Osteoblast (primary cell): ENCODE measurements at places on chromosomes 6 and 20. TPM values are rescaled to one million over a fixed set of nuclear protein-coding genes. Genes with fewer than 3 reads are reported as not detected.
A peak's percentile ranks its signal among the peaks of the same experiment; 100 is the strongest.

Gene SNAP91
- 0.59 and 0.72 TPM in 2 replicates for total RNA-seq

Gene TGM2
- 78.2 and 137 TPM in 2 replicates for total RNA-seq

Gene NANP
- total RNA-seq, result 11.2 and 11.8 TPM in 2 replicates

Gene GSTA2
- not detected in 2 replicates for total RNA-seq

Gene OR2B3
- not detected in 2 replicates for total RNA-seq

Gene ZNF391
- total RNA-seq, result 2.5 and 4.1 TPM in 2 replicates

Gene AIF1
- 0.36 TPM in 1 of 2 replicates, not detected in the other for total RNA-seq

Gene PTCHD4
- total RNA-seq, result 6.5 and 9.7 TPM in 2 replicates

Gene CYP24A1
- not detected in 2 replicates for total RNA-seq

Gene FOXC1
- 39.4 and 41.0 TPM in 2 replicates for total RNA-seq

DNA sequence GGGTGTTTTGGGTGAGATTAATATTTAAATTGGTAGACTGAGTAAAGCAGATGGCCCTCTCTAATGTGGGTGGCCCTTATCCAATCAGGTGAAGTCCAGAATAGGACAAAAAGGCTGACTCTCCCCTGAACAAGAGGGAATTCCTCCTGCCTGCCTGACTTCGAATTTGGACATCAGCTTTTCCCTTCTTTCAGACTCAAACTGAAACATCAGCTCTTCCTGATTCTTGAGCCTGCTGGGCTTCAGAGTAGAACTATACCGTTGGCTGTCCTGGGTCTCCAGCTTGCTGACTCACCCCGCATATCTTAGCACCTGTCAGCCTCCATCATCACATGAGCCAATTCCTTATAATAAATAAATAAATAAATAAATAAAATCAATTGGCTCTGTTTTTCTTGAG lies 15.0 kb upstream of the TGM6 start:
- no peak for DNase-seq

DNA sequence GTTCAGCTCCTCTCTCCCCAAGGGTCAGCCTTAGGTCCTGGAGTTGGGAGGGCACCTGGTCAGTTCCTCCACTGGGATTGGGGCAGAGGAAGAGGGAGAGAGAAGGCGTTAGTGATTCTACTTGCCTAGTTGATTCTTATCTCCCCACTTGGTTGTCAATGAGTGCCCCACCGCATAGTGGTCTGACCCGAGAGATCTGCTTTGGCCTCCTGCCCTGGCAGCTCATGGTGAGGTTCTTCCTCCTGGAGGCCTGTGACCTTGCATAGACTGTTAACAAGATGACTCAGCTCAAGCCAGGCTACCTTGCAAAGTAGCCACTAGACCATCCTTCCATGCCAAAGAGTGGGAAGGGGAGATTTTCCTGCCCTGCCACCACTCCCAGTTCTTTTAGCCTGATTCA lies 160.6 kb downstream of the TMEM200A start:
- DNase-seq, result no peak

DNA sequence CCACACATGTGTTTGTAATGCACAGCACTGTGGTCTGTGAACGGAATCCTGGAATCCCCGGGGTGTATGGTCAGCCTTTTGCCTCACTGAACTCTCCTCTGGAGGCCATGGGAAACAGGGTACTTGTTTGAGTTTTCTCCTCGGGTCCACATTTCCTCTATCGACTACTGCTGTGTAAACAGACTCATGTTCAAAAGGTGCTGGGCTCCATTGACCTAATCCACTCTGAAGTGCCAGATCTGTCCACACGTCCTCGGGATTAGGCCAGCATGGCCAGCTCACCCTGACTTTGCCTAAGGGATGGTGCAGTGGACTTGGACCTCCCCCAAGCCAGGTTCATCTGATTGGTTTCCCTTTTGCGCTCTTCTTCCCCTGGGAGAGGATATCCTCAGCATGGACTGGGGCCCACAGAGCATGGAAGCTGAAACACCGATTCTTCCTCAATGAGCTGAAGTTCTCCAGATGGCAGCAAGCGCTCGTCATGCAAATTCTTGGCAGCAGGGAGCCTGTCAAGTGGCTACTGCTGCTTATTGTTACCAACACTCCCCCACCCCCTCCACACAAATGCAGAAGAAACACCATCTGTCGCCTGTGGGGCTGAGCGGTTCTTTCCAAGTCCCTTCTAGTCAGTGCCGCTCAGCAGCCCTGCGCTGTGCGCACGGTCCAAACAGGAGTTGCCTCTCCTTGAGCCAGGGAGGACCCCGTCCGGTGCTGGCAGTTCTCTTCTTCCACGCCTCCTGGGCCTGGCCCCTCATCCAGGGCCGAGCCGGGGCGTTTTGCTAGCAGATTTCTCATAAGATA lies 292.6 kb upstream of the MARCKS start:
- DNase-seq, result peak; percentile 84

DNA sequence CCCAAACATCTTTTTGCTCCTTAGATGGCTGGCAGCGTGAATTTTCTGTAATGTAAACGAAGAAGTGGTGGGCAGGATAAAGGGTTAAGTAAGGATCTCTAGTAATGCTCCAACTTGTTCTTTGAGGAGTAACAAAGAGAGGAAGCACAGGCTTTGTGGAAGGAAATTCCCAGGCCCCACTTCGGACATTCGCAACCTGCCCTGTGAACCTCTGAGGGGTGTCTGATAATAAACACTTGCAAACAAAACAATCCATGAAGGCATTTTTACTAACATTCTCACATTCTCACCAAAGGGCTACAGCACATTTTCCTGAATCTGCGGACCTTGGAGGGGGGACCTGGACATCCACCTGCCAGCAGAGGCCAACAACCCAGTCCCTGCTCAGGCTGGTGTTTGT lies 25.8 kb upstream of the ADGRF5 start:
- no peak for DNase-seq

DNA sequence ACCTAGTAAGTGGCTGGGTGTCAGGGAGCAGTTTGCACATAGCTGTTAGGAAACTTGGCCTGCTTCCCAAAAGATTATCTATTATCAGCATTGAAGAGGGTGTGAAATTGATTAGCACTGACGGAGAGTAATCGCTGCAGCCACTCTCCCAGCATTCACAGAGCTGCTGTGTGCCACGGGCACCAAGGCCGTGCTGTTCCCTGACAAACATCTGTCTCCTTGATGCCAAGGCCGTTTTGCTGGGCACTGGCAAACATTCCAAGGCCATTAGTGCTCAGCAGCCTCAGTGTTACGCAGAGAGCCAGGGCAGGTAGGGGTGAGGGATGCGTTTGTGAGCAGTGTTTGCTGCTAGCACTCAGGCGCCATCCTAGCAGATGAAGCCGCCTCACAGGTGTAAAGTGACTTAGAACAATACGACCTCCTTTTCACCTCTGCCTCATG lies 57.7 kb upstream of the VSTM2L start:
- no peak for DNase-seq

DNA sequence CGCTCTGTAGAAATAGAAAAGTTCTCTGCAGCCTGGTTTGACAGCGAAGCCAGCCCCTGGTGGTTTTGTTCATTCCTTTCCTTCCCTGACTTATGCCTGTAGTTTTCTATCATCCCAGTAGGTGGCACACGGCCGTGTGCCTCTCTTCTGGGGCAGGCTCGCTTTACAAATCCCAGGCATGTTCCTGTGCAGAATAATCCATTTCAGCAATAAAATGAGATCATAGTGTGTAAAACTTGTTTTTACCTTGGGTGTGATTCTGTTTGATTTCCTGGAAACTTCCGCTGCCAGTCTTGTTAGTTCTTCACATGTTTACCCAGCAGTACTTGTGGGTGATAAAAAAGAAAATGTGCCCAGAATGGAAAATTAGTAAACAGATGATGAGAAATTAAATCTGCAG lies 7.4 kb upstream of the INSM1 start:
- DNase-seq, result peak; percentile 94

DNA sequence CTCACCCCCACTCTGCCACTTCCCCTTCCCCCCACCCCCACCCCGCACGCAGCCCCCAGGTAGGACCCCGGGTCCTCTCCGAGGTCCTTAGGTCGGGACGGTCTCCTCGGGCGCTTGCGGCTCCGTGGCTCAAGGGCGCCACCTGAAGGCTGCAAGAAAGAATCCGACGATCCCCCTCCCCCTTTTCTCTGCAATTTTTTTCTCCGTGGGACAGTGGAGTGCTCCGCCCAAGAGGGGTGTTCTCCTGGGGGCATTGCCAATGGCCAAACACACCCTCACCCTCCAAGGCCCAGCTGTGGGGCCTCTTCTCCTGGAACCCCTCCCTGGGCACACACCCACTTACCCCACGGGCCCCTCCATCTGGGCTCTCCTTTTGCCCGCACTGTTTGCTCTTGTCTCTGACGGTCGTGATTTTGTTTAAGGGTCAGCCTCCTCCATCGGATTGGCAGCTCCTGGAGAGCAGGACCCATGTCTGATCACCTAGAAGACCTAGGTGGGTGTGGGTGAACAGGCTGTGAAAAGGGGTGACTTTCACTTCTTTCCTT lies 1.1 kb upstream of the TMEM74B start:
- peak; percentile 93 for DNase-seq

- DNase-seq, result no peak
Measured at GRCh38 chr6:166318227-166318626, 10.0 kb upstream of the PRR18 start.

DNA sequence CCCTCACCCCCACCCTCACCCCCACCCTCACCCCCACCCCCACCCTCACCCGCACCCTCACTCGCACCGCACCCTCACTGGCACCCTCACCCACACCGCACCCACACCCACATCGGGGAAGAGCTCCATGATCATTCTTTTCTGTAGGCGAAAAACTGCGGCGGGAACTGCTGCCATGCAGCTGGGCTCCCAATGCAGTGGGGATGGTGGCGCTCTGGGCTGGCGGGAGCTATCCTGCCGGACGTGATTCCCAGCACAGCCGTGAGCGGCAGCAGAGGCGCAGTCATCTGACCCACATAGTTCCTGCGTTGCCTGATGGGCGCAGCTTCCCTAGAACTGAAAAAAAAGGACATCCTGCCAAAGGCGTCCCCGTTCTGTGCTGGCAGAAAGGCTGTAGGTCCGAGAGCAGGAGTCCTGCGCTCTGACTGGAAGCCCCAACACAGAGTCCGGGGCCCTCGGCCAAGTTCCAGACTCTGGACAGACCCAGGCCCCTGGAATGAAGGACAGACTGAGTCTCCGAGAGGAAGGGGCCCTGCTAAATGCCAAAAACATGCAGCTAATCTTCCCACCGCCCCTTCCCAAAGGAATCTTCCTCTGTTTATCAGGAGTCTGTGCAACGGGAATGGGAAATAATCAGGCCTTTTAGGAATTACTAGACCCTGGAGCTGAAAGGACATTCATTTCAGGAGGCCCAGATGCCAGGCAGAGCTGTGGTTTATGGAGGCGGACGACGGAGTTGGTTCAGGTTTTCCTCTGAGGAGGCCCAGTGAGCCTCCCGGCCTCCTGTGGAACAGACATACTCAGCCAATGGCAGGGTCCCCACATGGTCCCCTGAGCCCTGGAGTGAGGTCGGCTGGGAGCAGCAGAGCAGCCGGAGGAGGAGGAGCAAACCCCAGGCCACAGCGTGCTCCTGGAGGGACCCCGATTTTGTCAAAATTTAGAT lies 14.1 kb upstream of the TCFL5 start:
- peak; percentile 98 for DNase-seq
